NCI-H1417 treated with DMSO at 0.1 percent for 48 hours (cell line): ENCODE measurements at places on chromosomes 1 and 21.
A peak's percentile ranks its signal among the peaks of the same experiment; 100 is the strongest.

DNA sequence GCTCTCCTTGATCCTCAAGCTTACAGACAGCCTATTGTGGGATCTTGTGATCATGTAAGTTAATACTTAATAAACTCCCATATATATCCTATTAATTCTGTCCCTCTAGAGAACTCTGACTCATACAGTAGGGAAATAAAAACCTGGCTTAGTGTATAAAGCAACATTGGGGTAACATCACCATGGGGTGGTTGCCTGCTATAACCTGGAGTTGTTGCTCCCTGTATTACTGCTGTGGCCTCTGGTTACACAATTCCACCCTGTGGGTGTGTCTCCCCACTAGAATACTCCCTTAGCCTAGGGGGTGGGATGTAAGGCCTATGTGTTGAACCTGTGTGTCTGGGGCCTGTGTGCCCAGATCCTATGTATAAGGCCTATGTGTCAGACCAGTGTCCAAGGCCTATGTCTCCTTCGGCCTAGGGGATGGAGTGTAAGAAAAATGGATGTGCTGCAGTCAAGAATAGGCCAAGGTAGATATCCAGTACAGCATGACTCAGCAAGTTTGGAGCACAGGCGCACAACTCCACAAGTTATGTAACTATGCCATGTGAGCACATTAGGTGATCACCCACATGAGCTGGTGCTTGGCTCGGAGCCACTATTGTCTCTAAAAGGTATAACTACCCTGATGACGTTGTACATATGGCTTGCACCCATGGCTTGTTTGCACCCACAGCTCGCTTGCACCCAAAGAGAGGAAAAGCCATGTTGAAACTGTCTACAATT, 96.8 kb upstream of the C1orf21 start:
- no peak for DNase-seq

DNA sequence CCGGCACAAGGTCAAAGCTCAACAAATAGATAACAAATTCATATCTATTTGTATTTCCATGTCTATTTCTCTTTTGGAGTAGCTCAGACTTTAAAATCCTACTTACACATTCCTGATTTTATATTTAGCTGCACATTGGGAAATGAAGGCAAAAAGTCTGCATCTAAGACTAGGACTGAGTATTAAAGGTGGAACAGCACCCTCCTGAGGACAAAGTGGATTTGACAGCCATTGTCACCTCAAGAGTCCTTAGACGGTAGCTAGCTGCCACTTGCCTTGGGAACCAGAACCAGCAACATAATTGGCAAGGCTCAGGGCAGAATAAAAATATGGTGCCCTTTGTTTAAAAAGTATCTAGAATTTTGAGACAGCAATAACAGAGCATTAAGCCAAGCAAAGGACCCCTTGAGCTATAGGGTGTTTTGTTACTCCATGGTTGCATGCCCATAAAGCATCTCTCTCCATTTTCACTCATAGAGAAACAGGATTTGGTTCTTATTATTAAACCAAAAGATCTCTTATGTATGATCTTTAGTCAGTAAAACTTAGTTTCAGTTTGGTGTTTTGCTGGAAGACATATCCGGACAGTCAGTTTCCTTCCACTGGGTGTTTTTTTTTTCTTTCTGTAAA, 30.0 kb upstream of the SGIP1 start:
- DNase-seq = no peak

- no peak for DNase-seq
Observed at GRCh38 chr1:52867087-52867863, 24.7 kb downstream of the ZYG11A start.

- DNase-seq = no peak
Observed at GRCh38 chr1:67874501-67875111, 41.3 kb upstream of the GNG12 start.

DNA sequence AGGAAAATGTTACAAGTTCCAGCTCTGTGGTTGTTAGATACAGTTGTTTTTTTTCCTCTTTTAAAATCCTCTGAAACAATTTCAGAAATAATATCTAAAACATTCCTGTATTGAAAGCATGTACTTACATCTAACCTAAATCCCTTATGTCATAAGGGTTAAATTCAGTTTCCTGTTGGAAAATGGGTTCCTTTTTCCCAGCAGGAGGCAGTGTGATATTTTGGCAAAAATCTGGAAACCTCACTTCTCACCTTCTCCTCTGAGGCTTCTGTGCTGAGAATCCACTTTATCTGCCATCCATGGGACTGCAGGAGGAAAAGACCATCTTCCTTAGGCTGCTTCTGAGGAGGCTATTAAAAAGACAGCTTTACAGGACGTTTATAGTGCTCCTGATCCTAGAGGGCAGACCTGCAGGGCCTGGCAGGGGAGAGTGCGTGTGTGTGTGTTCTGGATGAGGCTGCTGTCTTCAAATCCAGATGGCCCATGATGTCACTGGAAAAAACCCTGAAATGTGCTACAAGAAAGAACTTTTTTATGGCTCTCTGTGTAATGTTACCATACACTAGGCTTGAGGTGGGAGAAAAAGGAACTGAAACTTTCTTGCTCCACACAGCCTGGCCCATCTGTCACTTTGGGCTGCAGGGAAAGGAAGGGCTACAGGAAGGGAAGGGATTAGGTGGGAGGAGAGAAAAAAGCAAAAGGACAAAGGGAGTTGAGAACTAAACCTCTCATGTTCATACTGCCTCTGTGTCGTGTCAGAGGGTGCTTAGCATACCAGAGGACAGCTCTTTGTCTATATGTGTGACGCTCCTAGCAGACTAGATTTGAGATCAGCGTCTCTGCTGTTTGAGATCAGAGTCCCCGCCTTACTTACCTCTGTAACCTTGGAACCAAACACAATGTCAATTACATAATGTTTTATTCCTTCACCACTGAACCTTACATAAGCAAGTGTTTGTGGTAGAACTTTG, 379.2 kb upstream of the SPAG17 start:
- no peak for DNase-seq

DNA sequence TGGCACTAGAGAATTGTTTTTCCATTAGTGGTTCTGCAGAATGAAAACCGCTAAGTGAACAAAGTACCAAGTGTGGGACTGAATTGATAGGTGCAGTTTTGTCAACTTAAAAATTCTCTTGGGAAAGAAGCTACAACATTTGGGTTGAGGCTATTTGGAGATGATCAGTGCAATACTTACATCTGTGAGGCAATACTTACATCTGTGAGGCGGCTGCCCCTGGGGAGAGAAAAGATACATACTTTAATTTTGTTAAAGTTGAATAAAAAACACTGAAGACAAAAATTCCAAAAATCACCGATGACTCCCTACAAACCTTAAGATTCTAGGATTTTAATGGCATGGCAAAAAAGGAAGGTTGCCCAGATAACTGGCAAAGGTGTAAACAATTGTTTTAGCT, 1.7 kb downstream of the CFAP410 start:
- DNase-seq = no peak

DNA sequence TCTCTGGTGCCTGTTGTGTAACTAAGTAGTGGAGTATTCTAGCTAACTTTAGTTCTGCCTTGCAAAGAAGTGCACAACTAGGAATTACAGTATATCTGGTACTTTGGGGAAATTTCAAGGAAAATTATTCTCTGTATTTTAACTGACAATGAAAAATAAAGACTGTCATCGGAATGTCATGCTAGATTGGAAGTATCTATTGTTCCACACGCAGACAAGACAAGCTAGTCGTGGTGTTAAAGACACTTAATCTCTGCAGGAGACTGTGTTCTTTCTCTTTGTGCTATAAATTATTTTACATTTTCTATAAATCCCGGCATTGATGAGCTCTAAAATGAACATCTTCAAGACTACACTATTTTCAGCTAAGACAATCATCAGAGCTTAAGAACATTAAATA, 1068.8 kb upstream of the ADGRL4 start:
- no peak for DNase-seq

- peak; percentile 10 for DNase-seq
Observed at GRCh38 chr1:180533266-180533987, 25.3 kb upstream of the OVAAL start.

DNA sequence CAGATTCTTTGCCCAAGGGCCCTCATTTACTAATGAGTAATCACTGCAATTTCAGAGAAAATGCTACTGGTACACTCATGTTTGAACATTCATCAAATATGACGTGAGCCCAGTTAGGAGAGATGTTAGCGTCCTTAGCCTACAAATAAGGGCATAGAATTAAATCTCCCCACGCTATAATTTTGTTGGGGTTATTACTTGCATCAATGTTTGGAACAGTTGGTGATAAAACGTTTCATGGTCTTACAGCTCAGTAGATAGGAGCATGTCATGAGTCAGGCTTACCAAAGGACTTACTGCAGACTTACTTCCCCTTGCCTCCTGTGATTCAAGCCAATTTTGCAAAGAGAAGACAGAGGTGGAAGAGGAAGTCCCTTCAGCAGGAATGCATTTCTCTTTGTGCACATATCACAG, 304.0 kb downstream of the KIF26B start:
- DNase-seq = peak; percentile 19

- no peak for DNase-seq
Observed at GRCh38 chr1:21350202-21350885, 60.1 kb upstream of the ECE1 start.

- no peak for DNase-seq
Observed at GRCh38 chr1:110239441-110240430, 29.6 kb downstream of the KCNC4 start.

DNA sequence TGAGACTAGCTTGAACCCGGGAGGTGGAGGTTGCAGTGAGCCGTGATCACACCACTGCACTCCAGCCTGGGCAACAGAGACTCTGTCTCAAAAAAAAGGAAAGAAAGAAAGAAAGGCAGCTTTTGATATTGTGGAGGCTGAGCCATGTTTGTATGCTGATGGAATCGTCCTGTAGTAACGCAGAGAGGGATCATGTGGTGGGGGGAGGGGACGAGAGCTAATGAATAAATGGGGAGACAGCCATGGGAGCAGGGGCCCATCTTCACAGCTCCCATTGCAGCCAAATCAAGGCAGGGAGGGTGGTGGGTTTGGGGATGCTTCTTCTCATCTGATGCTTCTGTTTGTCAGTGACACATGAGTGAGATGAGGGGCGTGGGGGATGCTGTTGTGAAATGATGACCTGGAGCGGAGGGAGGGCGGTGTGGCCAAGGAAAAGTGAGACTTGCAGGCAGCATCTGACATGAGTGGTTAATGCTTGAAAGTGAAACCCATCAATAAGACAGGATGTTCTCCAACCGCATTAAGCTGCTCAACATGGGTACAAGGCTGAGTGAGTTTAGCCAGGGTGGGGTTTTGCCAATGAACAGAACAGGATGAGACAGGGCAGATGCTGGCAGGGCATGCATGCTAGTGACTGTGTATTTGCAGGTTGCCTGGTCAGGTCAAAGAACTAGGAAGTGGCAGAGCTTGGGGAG, 16.7 kb downstream of the SPATA21 start:
- no peak for DNase-seq

GRCh38 chr1:207055386-207056001, 2.4 kb downstream of the PFKFB2 start:
- no peak for DNase-seq

GRCh38 chr1:93908394-93909145, 660 bp downstream of the GCLM start:
- no peak for DNase-seq

- no peak for DNase-seq
Observed at GRCh38 chr1:24389231-24389678, 24.3 kb downstream of the STPG1 start.

GRCh38 chr1:242055749-242056320, 56.9 kb upstream of the MAP1LC3C start:
- no peak for DNase-seq

GRCh38 chr21:30605968-30606367, 5.1 kb downstream of the KRTAP22-1 start:
- DNase-seq = no peak

GRCh38 chr1:20719871-20720620, 2.2 kb upstream of the KIF17 start:
- DNase-seq = no peak

DNA sequence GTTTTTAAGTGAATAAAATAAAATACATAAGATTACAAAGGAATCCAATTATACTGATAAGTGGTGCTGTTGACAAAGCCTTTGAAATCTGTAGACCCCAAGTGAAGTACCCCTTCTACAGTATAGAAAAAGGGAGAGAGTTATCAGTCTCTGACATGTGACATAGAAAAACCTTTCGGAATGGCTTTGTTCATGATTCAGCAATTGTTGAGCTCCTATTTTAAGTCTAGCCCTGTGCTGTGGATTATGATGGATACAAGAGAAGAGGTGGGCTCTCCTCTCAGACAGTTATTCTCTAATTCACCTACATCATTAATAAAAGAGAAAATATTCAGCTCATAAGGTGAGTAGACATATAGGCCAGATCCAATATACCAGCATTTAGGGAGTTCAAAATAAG, 53.3 kb upstream of the ITPKB start:
- no peak for DNase-seq

GRCh38 chr21:29125191-29125590, 5.3 kb upstream of the MAP3K7CL start:
- no peak for DNase-seq

DNA sequence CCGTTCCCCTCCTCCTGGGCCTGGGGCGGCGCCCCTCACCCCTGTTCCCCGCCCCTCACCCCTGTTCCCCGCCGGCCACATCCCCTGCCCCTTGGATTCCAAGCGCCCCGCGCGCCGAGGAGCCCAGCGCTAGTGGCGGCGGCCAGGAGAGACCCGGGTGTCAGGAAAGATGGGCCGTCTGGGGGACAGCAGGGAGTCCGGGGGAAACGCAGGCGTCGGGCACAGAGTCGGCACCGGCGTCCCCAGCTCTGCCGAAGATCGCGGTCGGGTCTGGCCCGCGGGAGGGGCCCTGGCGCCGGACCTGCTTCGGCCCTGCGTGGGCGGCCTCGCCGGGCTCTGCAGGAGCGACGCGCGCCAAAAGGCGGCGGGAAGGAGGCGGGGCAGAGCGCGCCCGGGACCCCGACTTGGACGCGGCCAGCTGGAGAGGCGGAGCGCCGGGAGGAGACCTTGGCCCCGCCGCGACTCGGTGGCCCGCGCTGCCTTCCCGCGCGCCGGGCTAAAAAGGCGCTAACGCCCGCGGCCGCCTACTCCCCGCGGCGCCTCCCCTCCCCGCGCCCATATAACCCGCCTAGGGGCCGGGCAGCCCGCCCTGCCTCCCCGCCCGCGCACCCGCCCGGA, at the start of gene TP73:
Gene TP73 (plus strand): TSS at position 587 of the 618 bp plus-strand sequence. CDS start 29,850 bp downstream, outside the sequence.
- DNase-seq = no peak

DNA sequence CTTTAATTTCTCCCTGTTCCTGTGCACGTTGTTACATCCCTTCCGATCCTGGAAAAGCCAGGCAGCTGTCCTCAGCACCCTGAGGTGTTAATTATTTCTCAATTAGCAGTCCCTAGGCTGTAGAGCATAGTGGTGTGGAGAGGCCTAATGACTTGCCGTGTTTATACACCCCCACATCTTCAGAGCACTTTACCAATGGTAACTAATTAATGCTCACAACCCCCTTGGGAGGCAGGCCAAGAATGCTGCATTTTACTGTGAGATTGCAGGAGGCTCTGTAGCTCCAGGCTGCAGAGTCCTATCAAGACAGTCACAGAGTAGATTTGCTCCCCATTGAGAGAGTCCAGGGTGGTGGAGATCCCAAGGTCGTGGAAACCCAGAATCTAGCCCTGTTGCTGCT, 2.4 kb upstream of the PARS2 start:
- peak; percentile 36 for DNase-seq
